Fibroblast of the aortic adventitia (primary cell): ENCODE measurements at places on chromosomes 1 and 21.

GRCh38 chr1:28456078-28456477, 49.8 kb upstream of the RCC1 start:
- peak; percentile 68 for DNase-seq

- no peak for DNase-seq
Measured at GRCh38 chr1:33819913-33820311, 44.0 kb upstream of the HMGB4 start.

GRCh38 chr1:219310181-219310728, 136.6 kb downstream of the LYPLAL1 start:
- peak; percentile 53 for DNase-seq

DNA sequence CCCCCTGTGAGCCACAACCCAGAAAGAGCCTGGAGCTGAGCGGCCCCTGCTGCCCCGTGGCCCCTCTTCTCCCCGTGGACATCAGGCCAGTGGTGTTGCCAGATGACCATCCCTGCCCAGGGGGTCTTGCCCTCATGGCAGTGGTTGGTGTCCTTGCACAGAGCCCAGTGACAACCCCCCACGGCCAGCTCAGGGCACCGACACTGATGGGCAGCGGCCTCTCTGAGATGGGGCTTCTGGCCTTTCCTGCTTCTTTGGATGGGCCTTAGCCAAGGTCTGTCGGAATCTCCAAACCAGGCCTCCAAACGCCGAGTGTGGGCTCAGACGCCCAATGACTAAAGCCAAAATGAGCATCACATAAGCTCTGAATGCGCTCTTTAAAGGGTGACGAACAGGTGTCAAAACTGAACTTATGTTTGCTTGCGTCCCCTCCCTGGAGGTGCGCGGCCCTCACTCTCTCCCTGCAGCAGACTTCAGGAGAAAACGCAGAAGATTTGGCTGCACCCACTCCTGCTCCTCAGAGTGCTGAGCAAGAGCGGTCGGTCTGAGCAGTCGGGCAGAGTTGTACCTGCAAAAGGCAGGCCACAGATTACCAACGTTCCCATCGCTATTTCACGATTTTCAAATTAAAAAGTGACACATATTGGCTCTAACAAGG, 41.9 kb downstream of the UBE2G2 start:
- no peak for DNase-seq

- peak; percentile 16 for DNase-seq
Measured at GRCh38 chr1:225539069-225539468, 111.2 kb upstream of the LBR start.

- DNase-seq: no peak
Measured at GRCh38 chr1:234985516-234986294, 142.9 kb downstream of the TOMM20 start.

GRCh38 chr1:77509051-77509492, 173.4 kb downstream of the ZZZ3 start:
- DNase-seq: peak; percentile 55

DNA sequence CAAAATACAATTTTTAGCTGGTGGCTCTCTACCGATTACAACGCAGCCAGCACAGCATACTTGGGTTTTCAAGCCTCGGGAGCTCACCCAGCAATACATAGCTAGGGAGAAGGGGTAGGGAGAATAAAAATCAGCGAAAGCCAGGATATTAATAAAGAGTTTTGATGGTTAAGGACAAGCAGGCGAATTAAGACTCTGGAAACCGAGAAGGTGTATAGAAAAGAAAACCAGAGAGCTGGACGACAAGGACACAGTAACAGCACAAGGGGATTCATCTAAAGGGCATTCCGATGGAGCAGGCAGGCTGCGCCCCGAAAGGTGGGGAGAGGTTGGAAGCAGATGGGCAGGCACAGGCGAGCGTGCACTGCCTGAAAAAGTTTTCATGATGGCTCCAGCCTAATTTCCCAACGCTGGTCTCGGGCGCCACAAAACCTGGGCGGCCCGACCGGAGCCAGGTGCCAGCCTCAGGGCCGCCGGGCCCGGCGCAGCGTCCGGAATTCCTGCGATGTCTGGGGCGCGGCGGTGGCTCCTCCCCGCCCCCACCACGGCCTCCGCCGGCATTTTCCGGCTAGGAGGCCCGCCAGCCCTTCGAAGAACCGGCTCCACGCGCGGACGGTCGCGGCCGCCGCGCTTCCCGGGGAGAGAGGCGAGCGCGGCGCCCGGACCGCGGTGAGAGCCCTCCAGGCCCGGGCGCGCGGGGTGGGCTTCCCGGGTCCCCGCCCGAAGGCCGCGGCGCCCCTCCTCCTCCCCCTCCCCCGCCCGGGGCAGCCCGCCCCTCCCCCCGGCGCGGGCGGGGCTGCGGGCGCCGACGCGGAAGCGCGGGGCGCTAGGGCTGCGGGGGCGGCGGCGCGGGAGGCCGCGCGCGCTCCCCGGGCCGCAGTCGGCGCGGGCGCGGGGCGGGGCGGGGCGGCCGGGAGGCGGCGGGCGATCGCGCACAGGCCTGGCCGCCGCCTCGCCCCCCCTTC, 774 bp upstream of the DYRK1A start:
- peak; percentile 57 for DNase-seq

DNA sequence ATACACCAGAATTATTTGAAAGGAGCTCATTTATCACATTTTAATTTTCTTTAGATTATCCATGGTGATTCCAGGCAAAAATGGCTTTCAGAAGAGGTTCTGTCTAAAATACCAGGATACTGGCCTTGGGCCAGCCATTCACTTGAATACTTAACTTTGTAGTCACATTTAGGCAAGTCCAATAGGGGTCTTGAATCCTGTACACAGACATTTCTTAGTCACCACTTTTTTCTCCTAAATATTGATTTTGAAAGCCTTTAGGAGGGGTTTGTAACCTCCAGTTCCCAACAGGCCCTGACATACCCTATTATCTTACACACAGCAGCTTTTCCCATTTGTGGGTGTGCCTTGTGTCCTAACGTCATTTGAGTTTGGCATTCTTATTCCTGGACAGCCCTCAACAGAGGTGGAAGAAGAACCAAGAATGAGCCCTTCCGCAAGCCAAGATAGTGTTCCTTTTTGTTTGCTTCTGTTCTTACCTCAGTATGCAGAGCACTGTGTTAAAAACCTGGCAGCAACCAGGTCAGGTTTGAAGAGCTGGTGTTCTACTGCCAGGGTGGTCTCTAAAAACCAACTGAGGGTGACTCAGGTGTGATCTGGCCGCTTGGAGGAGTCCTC, 19.5 kb downstream of the MAP3K7CL start:
- peak; percentile 64 for DNase-seq

DNA sequence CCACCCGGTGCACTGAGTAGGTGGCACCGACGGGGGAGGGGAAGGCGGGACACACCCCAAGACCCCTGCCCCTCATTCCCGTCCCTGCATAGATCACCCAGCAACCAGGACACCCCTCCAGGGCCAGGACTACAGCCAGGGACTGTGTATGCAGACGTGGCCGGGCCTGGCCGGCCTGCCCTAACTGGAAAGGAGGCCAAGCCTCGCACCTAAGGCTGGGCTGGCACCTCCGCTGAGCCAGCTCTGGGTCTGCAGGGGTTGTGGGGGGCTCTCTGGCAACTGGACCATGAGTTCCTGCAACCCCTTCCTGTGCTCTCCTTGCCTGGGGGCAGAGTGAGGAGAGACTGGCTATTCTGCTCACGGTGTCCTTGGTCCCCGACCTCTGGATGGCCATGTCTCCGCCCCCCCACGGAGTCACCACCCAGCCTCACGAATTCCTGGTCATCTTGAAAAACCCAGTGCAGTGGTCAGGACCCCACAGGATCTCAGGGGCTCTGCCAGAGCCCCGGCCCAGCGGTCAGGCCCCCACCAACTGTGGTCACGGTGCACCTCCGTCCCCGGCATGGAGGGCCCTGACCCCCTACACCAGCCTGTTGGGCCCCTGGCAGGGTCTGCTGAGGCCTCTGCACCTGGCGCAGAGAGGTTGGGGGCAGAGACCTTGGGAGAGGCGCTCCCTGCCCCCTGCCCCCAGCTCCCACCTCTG, 1.1 kb upstream of the FNDC10 start:
- no peak for DNase-seq

DNA sequence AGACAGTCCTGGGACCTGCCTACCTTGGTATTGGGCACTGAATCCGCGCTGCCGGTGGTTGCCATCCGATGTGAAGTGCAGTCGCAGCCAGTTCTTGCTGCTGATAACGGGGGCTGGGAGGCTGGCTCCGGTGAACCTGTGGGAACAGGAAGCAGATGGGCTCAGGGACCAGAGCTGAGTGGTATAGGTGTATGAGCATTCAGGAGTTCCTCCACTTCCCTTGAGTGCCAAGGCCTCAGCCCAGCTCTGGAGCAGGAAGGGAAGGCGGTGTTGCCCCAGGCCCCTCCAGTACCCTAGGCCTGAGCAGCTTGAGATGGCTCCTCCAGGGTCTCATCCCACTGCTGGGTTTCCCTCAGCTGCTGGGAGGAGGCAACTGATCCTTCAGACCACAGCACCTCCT, 17.0 kb upstream of the HMGB4 start:
- DNase-seq: no peak

- DNase-seq: peak; percentile 90
Measured at GRCh38 chr1:200802865-200803512, 64.3 kb downstream of the CAMSAP2 start.

DNA sequence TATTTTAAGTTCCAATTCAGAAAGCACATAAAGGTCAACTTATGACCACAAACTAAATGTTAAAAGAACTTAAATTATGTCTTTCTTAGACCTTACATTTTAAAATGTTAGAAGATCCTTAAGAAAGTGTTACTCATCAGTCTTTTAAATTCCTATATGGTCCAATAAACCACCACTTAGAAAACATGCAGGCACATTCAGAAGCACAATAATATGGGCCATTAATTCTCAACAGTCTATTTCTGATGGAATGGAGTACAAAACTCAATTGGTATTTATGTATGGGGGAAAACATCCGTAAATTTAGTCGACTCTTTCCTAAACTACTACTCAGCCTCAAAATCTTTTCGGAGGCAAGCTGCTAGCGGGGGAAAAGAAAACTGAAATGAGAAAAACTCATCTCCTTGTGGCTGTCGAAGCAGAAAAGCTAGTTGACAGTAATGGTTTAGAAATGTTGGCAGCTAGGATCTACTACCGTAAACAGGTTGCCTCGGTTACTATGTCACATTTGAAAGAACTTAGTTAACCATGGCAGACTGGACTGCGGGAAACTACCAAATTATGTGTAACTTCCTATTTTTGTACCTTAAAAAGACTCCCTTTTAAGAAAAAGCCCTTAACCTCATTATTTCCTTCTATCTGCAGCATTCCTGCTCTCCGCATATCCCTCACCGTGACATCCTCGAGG, 1.0 kb downstream of the TRMT1L start:
- DNase-seq: peak; percentile 50

DNA sequence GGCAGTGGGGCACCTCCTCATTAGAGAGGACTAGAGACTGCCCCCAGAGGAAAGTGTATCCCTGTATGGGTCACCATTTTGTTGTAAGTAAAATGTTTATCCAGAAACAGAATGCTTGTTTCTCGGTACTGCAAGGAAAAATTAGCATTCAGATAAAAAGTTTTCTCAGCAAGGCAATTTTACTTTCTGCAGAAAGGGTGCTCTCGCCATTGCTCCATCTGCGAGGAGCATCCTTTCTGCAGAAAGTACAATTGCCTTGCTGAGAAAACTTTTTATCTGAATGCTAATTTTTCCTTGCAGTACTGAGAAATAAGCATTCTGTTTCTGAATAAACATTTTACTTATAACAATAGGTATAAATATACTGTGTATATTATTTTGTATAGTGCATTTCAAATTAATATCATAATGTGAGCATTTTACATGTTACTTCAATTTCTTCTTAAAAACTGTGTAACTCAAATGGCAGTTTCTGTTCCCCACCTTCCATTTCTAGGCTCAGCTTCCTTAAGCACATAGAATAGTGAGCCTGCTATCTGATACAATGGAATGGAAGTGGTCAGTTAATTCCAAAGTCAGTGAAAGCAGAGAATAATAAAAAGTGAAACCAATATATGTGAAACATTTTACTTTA, 76.5 kb upstream of the DESI2 start:
- no peak for DNase-seq

- peak; percentile 68 for DNase-seq
Measured at GRCh38 chr1:222757646-222758268, 20.8 kb downstream of the FAM177B start.

- DNase-seq: no peak
Measured at GRCh38 chr1:154527192-154527591, 25.0 kb upstream of the SHE start.

DNA sequence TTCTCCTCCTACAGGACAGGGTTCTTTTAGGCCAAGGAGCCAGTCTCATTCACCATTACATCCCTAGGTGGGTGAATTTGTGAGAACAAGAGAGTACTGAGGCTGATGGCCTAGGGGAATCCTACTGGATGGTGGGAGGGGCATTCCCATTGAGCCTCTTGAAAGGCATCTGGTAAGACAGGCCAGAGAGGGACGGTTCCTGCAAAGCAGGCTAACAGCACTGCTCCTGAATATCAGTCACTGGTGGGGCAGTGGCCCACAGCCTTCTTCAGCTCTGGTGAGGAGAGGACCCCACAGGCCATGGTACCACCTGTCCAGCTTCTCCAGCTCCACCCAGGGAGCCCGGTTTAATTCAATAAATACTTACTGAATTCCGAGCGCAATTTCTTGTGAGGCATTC, 125.9 kb upstream of the EDN2 start:
- no peak for DNase-seq

GRCh38 chr1:212606395-212607205, 2.0 kb upstream of the ATF3 start:
- peak; percentile 18 for DNase-seq

DNA sequence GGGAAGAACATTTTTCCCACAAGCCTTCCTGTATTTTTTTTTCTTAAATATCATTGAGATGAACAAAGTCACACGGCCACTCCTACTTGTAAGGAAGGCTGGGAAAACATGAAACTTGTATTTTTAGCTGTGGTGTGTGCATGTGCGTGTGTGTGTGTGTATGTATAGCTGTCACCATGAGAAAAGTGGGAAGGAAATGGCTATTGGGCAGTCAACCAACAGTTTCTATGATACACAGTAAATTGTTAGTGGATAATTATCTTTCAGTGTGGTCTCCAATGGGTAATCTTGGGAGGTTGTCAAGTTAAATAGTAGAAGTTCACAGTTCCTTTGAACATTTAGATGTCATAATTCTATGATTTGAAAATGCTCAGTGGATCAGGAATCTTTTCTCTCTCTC, 132.7 kb upstream of the USP24 start:
- DNase-seq: no peak

DNA sequence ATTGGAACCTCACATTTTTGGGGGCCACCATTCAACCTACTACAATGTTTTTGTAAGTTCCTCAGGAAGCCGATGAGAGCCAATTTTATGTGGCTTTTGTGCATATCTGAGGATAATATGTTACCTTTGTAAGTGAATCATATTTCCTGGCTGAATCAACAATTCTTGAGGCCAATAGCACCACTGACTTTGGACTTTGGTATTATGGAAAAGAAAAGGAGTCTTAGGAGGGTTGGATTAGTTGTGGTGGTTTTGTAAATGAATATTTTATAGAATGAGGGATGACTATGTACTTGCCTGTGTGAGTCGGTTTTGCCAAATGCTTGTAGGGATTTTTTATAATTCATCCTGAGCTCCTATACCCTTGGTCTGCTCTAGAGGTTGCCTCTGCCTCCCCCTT, 181.5 kb upstream of the HMGB4 start:
- peak; percentile 60 for DNase-seq

GRCh38 chr1:45348020-45348419, 7.8 kb upstream of the MUTYH start:
- no peak for DNase-seq

- no peak for DNase-seq
Measured at GRCh38 chr1:17797478-17797877, 42.3 kb downstream of the ACTL8 start.

GRCh38 chr1:110508028-110508940, 10.7 kb downstream of the KCNA10 start:
- peak; percentile 23 for DNase-seq
